Naive thymus-derived CD4-positive, alpha-beta T cell (primary cell): ENCODE measurements at places on chromosomes 2 and 18.
A peak's percentile ranks its signal among the peaks of the same experiment; 100 is the strongest.

- DNase-seq, result no peak
These were observed 58.2 kb downstream of the PMAIP1 start for GRCh38 chr18:59957957-59958356.

DNA sequence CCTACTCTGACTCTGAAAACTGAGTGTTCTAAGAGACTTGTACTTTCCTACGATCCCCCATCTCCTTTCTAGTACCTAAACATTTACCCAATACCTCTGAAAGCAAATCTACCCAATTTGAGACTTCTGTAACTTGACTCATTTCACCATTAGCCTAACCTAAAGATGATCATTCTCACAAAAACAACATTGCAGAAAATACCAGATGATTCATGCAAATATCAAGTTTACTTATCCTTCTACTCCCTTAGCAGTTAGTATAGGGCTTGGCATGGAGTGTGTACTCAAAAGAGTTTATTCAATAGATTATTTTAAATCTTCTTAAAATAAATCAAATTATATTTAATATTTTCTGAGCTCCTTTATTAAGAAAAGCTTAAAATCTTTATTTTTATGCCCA, 89.6 kb downstream of the NR4A2 start:
- no peak for DNase-seq

GRCh38 chr2:183227176-183227575, 102.9 kb downstream of the NUP35 start:
- no peak for DNase-seq

DNA sequence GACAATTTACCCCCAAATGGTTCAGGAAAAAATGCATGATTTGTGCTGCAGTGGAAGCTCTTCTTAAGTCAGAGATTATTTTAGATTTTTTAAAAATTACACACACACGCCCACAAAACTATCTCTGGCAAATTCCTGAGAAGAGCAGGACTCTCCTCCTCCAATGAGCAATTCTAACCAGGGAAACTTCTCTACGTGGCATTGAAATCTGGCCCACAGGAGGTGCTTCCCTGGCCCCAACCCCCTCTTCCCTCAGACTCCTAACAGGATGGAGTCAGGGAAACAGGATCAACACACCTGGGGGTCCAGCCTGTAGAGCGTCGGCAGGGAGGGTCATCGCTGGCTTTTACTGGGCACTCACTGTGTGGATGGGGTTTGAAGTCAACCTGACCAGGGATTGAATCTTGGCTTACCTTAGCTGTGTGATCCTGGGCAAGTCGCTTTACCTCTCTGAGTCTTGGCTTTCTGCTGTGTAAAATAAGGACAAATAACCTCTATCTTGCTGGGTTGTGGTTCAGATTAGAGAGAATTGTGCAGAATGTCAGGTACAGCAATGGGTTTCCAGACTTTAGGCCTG, 65.4 kb upstream of the ASAP2 start:
- DNase-seq, result no peak

DNA sequence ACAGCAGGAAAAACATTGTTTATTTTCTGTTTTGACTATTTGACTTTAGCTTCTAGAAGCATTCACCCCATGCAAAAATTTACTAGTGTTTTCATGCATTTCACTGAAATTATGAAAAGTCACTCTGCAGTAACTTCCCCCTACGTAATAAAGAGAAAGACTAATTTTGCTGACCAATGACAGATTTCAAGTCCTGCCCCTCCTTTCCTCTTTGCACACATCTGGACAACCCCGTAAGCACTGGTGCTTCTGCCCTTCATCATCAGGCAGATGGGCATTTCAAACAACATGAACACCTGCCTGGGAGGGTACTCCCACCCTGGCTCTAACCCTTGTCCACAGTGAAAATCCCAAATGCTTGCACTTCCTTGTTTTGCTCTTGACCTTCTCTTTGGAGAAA, 815.0 kb upstream of the ID2 start:
- no peak for DNase-seq

GRCh38 chr2:8132351-8132831, 549.5 kb upstream of the ID2 start:
- no peak for DNase-seq

DNA sequence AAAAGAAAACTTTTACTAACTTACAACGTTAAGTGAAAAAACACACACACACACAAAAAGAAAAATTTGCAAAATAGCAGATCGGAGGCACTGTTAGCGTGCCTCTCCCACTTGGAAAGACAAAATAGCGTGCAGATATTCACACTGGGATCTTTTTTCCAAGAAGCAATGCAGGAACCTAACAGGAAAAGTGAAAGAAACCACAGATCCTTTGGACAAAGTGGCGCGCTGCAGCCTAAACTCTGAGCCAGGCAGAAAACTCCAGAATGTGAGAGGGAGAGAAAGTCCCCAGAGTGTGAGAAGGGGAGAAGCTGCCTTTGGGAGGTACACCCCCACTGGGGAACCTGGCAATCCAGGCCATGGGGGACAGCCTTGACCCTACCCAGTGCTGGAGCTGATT, 70.7 kb upstream of the SERPINE2 start:
- no peak for DNase-seq

- no peak for DNase-seq
These were observed 1.7 kb downstream of the STEAP3 start for GRCh38 chr2:119225105-119225865.

GRCh38 chr2:130372055-130372832, 16.4 kb downstream of the PTPN18 start:
- DNase-seq, result peak; percentile 74

DNA sequence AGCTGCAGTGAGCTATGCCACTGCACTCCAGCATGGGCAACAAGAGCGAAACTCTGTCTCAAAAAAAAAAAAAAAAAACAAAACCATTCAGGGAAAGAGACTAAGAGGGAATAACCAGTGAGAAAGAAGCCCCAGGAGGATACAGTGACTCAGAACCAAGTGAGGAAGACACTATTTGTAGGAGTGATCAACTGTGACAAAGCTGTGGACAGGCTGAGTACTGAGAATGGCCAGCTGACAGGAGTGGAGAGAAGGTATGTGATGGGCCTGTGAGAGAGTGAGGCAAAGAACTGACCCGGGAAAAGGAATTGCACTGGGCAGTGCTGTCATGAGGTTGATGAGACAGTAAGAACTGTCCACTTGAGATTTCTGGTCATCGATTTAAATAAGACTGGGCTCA, 6.7 kb upstream of the LCT start:
- DNase-seq, result no peak

- no peak for DNase-seq
These were observed 8.1 kb downstream of the PFN4 start for GRCh38 chr2:24115057-24115456.

DNA sequence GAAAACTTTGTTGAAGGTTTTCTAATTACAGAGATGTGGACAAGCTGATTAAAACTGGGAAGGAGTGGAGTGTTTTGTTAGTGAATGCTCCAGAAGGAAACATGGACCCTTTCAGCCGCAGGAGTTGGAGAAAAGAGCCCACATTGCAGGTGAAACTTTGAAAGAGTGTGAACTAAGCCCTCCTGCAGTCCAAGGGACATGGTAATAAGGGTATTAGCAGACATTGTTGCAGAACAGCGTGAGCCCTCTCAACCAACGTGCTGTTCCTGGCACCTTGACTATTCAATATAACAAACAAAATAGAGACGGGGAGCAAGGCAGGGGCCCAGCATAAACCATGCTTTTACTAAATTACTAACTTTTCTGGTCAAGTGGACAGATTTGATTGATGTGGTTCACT, 122.7 kb downstream of the EPHA4 start:
- no peak for DNase-seq

DNA sequence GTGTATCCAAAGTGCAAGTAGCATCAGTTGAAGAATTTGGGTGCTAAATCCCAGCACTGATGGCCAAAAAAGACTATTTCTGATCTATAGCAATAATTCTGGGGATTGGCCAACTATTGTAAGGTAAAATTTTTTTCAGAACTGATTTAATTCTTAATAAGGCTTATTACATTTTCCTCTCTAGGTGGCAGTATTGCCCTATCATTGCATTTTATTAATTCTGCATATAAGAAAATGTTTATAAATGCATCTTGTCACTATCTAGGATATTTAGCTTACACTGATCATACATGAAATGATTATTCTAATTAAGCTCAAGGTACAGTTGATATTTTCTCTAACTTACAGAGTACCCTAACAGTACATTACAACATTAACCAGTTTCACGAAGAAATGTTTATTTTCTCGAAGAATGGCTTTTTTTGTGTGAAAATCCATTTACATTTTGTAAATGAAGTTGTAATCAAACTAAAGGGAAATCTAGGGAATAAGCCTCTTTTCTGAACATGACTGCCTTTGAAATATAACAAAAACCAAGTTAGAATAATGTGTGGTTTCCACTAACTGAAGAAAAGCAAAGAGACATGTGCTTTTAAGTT, 11.0 kb downstream of the TTN start:
- no peak for DNase-seq

GRCh38 chr18:75409806-75410205, 17.7 kb downstream of the SMIM21 start:
- no peak for DNase-seq

DNA sequence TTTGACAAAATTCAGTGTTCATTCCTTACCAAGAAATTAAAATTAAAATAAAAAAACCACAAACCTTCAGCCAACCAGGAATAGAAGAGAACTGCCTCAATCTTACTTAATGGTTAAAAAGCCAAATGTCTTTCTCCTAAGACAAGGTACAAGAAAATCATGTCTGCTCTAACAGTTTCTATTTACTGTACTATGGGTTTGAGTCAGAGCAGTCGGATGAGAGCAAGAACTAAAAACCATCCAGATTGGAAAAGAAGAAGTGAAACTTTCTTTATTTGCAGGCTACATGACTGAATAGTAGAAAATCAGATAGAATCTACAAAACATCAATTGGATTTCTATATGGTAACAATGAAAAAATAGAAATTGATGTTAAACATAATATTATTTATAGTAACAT, 555.5 kb upstream of the TNP1 start:
- DNase-seq, result no peak

- no peak for DNase-seq
These were observed 6.7 kb upstream of the TNFAIP6 start for GRCh38 chr2:151350579-151351195.

- DNase-seq, result no peak
These were observed 62.6 kb upstream of the PAX8 start for GRCh38 chr2:113341191-113341869.

GRCh38 chr2:144645083-144645778, 125.3 kb upstream of the ZEB2 start:
- DNase-seq, result no peak

GRCh38 chr2:186852508-186852907, 3.5 kb upstream of the ZSWIM2 start:
- no peak for DNase-seq

GRCh38 chr2:158745866-158746382, 49.2 kb upstream of the DAPL1 start:
- DNase-seq, result no peak

GRCh38 chr2:237326266-237327171, 87.4 kb downstream of the COL6A3 start:
- no peak for DNase-seq

- DNase-seq, result no peak
These were observed 375.7 kb downstream of the EIPR1 start for GRCh38 chr2:3001615-3002560.
